ENCODE measurements at places on chromosomes 6 and 20.

- DNase-seq, result no peak
Observed at GRCh38 chr6:67956352-67956751, 678.7 kb upstream of the ADGRB3 start.

DNA sequence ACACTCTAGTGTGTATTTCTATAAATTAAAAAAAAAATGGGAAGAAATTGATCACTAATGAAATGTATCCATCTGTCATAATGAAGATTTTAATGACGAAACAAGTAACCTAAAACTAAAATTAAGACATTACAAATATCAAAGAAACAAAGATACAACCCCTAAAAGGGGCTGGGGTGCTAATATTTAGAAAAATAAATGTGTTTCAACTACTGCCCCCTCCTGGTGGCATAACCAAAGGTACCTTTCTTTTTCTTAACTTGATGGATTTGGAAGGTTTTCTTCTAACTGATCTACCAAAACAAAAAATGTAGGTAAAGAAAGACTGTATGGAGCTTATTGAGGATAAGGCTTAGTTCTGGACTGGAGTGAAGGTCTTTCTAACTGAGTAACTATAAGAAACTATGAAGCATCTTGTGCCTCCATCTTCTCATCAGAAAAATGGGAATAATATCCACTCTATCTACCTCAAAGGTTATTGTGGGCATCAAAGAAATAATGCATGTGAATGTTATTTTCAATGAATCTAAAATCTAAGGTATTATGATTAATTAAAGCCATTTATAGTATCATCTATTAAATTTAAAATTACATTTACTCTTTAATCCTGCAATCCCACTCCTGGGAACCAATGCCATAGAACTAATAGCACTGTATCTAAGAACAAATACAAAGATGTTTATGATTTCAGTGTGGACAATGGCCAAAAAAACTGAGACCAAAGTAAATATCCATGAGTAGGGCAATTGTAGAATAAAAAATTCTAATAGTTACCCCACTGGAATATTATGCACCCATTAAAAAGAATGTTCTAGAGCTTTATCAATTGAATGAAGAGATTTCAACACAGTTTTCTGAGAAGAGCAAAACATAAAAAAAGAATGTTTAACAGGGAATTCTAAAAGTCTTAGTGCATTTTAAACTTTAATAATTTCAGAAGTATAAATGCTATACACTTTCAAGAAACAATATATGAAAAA is 117.2 kb downstream of the BACH2 start:
- peak; percentile 45 for DNase-seq

GRCh38 chr6:108651340-108652227 is 90.9 kb downstream of the FOXO3 start:
- no peak for DNase-seq

GRCh38 chr6:45537539-45537938 is 159.8 kb upstream of the SUPT3H start:
- no peak for DNase-seq

GRCh38 chr6:149560736-149561135 is 5.4 kb upstream of the GINM1 start:
- DNase-seq, result peak; percentile 36

DNA sequence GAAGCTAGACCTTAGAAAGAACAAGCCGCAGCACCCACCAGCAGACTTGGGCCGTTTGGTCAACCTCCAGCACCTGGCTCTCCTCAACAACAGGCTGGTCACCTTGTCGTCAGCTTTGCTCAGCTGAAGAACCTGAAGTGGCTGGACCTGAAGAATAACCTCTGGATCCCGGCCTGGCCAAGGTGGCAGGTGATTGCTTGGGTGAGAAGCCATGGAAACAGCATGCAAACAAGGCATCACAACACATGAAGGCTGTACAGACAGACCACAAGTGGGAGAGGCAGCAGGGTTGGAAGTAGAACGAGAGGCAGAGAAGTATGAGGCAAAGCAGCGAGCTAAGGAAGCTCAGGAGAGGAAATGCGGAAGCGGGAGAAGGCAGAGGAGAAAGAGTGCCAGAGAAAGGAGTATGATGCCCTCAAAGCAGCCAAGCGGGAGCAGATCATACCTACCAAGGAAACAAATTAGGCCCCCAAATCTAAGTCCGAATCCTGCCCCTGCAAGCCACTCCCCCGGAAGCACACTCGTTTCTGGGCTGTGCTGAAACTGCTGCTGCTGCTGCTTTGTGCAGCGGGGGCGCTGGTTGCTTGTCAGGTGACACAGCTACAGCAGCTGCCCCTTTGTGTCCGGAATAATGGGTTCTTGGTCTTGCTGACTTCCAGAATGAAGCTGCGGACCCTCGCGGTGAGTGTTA is 121.6 kb upstream of the LGSN start:
- DNase-seq, result peak; percentile 4

DNA sequence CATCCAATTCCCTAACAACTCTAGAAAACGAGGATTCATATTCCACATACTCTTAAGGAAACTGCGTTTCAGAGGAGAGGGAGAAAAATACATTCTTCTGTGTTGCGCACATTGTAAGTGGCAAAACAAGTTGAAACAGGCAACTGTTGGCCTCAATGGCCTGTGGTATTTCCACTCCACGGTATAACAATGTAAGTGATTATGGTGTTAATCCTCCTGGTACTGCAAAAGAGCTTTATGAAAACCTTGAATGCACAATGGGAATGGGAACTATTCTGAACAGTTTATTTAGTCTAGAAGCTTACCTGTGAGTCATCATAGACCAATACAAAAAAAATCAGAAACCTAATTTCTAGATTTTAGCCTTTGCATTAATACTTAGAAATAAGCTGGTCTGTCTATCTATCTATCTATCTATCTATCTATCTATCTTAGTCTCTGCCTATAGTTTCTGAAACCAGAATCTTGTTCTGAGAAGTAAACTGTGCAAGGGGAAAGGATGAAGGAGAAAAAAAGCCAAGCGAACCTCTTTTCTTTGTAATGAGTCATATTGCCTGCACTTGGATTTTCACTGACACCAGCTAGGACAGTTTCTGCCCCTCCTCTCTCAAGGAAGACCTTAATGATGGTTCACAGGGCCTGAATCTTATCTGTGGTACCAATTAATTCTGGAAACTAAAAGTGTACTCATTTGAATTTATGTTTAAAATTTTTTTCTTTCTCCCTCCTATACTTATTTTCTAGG is 101.5 kb downstream of the RNF144B start:
- no peak for DNase-seq

DNA sequence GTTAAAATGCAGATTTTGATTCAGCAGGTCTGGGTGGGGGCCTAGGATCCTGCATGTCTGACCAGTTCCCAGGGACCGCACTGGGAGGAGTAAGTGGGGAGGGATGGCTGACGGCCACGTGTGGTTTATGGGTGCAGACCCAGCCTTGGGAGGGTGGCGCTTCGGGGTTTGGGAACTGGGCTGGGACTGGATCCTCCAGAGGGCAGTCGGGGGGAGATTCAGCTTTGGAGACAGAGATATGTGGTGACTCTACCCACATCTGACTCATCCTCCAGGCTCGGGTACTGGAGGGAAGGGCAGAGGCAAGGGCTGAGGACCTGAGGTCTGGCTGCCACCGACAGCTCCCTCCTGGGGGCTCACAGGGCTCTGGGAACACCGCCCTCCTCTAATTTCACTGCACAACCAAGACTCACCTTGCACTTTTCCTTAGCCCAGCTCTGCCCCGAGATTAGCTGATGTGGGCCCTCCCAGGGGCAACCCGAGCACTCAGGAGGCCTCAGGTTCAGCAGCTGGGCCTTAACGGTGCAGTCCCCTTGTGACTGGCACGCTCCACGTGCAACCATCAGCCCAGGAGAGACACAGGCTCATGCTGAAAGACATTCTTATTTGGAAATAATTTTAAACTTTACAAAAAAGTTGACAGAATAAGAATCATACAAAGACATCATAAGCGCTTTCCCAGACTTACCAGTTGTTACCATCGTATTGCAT is 172.8 kb upstream of the PMEPA1 start:
- DNase-seq, result no peak

DNA sequence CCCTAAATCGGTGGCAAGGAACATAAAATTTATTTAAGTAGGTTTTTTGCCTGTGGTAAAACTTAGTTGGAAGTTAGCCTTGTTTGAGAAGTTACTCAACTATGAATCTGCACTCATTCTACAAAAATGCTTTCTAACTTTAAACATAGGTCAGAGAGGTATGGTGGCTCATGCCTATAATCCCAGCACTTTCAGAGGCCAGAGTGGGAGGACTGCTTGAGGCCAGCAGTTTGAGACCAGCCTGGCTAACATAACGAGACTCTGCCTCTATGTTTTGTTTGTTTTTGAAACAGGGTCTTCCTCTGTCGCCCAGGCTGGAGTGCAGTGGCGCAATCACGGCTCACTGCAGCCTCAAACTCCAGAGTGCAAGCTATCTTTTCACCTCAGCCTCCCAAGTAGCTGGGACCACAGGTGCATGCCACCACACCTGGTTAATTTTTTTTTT is 16.2 kb downstream of the USP49 start:
- no peak for DNase-seq

DNA sequence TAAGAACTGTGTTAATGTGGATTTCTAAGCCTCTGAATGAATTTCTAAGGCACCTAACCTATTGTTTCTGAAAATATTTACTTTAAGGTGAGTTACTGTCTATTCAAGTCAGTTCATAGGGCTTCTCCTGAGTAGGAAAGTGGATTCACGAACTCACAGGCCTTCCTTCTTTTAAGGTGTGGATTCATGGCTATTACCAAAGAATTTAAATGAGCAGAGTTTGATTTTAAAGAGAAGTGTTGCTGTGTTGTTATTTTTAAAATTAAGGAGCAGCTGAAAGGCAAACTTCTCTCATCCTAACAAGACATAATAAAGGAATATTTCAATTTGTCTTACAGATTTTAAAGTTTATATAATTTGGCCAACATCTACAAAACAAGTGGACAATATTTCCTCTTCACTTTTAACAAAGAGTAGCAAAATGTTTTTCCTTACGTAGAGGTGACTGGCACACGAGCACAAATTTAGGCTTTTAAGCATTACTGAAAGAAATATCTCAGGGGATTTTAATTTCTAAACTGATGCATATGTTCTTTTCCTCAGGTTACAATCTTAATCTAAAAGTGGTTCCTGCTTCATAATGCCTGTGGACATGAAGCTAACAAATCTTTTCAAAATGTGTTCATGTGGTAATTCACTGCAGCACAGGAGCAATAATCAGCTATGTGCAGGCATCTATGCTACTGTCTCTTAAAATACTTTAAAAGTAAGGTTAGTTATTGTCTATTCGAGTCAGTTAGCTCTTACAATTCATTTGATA is 602 bp upstream of the TSPYL4 start:
- no peak for DNase-seq
